NCI-H2081 treated with DMSO at 0.1 percent for 48 hours (cell line): ENCODE measurements at places on chromosomes 11 and 22.

DNA sequence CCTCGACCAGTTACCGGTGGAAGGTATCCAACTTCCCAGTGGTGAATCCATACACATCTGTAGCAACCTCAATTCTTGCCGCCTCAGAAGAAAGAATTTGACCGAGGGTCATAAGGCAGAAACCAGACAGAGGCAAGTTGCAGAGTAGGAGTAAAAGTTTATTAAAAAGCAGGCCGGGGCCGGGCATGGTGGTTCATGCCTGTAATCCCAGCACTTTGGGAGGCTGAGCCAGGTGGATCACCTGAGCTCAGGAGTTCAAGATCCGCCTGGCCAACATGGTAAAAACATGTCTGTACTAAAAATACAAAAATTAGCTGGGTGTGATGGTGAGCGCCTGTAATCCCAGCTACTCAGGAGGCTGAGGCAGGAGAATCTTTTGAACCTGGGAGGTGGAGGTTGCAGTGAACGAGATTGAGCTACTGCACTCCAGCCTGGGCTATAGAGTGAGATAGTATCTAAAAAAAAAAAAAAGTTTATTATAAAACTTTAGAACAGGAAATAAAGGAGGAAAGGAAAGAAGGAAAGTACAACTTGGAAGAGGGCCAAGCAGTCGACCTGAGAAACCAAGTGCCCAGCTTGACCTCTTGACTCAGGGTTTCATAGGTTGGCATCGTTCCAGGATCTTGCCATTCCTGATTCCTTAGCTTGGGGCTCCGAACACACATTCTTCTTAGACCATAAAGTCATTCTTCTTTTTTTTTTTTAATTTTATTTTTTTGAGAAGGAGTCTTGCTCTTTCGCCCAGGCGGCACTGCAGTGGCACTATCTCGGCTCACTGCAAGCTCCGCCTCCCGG lies 27.8 kb downstream of the RGL4 start:
- DNase-seq, result no peak

GRCh38 chr22:37496651-37497050 lies 10.5 kb upstream of the MFNG start:
- DNase-seq, result no peak

- no peak for DNase-seq
Measured at GRCh38 chr11:31966846-31967245, 124.0 kb upstream of the RCN1 start.

DNA sequence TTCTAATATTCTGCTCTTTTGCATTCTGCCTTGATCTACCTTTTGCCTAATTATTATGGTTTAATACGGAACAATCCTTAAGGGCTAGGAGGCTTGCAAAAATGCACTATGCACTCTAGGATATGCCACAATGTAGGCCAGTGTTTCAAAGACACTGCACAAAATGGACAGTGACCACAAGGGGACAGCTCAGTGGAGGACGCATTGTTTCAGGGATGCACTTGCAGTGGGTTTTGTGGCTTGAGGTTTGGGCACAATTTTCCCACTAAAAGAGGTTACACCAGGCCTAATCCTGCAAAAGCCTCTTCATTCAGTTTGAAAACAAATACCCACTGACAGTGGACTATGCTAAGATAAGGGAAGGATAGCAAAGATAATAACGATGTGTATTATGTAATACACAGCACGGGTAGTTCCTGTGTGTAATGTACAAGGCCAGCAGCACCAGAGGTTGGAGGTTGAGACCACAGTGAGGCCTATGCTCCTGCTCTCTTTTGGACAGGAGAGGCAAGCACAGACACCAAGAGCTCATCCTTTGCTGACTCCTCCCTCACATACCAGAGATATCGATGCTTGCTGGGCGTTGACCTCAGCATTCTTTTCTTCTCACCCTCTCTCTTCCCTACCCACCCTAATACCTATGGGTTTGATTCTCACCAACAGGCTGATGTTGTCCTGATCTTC lies 12.7 kb downstream of the MAP6 start:
- DNase-seq, result no peak
